Stimulated activated CD4-positive, alpha-beta T cell treated with anti-CD3 and anti-CD28 coated beads, Interleukin-12 subunit alpha, Interleukin-12 subunit beta, amount 100 ng/mL, for 24 hours (primary cell): ENCODE measurements at places on chromosomes 7 and 10.

DNA sequence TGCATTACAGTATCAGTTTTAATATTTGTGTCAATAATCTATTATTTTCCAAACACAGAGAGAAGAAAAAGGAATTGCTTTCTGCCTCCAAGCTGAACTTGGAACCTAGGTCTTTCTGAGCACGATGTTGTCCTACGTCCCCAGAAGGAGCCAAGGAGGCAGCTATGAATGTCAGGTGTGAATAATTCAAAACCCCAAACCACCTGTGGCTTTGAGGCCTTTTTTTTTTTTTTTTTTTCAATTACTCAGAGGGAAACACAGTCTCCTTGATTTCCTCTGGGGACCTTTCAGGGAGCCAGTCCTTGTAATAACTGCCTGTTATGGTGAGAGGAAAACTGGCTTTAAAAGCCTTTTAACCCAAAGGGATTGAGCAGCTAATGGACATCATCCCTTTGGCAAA, 8.3 kb downstream of the GPR85 start:
- DNase-seq: no peak

DNA sequence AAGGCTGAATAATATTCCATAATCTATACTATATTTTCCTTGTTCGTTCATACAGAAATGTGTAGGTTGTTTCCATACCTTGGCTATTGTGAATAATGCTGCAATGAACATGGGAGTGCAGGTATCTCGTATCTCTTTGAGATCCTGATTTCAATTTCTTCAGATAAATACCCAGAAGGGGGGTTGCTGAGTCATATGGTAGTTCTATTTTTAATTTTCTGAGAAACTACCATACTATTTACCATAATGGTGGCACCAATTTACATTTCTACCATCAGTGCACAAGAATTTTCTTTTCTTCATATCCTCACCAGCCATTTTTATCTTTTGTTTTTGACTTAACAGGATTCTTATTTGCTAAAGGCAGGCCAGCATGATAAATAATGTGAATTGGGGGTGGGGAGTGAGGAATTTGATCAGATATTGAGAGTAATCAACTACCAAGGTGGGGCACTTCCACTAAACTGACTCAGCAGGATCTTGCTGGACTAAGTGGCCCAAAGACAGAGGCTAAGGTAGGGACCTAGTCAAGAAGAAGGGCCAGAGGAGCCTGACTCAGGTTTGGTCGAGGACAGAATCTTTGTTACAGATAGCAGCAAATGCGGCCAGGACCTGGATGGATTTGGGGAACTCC, 21.5 kb upstream of the CCSER2 start:
- DNase-seq: no peak

DNA sequence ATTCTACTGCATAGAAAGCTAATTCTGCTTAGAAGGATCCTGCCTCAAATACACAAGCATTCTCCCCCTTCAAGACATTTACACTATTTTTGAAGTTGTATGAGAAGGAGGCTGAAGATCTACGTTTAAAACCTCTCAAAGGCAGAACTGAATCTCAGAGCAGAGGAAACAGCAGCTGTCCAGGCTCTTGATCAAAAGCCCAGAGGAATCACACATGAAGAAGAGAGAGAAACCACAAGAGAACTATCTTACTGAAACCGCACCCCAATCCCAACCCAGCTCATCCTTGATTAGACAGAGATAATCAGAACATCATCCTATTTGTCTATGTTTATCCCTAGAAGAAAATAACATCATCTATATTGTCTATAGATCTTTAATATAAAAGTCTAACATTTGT, 2.2 kb upstream of the DNAJC1 start:
- DNase-seq: no peak

GRCh38 chr7:35380739-35381224, 126.9 kb upstream of the TBX20 start:
- DNase-seq: no peak

DNA sequence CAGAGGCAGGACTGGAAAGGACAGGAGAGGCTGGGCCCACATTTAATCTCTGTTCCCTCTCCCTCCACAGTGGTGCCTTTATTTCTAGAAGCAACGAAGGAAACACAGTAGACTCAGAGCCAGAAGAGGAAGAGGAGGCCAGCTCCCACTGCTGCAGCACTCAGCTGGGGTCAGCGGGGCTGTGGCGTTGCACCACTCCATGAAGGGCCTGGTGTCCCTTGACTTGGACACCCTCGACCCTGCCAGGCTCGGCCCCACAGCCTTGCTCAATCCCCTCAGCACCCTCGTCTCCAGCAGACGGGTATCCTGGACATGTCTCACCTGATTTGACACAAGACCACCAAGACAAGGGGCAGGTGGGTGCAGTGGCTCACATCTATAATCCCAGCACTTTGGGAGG, 38.8 kb downstream of the PRKAG2 start:
- DNase-seq: no peak

DNA sequence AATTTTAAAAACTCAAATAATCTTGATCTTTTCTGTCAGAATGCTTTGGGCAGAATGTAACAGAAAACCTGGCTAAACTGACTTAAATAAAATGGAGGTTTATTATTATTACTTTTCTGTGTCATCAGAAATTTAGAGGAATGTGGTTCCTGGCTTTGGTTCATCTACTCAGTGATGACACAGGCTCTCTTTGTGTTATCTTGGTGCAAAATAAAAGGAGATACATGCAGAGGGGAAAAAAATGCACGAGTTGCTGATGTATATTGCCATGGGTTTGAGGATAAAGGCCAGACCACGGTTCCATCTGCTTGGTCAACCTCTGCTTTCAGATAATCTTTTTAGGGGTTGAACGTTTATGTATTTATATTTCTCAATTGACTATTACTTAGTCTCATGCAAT, 181.4 kb downstream of the SUGCT start:
- DNase-seq: no peak

DNA sequence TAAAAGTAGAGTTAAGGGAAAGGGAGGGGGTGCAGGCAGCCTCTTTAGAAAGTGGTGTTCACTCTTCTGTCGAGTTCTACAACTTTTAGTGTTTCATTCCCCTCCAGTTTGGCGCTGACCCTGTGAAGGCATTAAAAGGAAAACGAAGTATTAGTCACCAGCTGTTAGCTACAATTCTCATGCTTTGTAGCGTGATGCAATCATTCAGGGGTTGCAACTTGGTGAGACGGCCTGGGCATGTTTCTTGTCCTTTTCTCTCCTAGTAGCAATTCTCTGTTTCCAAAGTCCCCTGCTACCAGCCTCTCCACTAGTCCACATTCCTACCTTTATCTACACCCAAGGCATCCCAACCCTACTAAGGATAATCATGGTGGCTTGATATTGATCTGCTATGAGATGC, 33.7 kb upstream of the DGKI start:
- no peak for DNase-seq

DNA sequence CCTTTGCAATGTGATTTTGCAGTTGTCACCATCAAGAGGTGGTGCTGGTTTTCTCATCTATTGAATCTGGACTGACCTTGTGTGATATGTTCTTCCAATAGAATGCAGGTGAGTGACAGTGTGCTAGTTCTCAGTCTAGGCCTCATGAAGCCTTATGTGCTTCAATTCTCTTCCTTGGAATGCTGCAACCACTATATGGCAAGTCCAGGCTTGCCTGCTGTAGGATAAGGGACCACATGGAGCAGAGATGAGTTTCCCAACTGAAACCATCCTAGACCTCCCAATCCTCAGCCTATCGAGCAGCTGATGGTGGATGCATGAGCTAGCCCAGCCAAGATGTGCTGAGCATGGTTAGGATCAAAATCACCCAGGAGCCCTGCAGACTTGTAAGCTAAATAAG, 32.6 kb upstream of the ARHGAP21 start:
- DNase-seq: no peak

GRCh38 chr7:20217193-20217948, at the start of gene MACC1:
MACC1 (minus strand) TSS chr7:20217384; CDS start chr7:20161862, 55,522 bp downstream.
- DNase-seq: no peak

DNA sequence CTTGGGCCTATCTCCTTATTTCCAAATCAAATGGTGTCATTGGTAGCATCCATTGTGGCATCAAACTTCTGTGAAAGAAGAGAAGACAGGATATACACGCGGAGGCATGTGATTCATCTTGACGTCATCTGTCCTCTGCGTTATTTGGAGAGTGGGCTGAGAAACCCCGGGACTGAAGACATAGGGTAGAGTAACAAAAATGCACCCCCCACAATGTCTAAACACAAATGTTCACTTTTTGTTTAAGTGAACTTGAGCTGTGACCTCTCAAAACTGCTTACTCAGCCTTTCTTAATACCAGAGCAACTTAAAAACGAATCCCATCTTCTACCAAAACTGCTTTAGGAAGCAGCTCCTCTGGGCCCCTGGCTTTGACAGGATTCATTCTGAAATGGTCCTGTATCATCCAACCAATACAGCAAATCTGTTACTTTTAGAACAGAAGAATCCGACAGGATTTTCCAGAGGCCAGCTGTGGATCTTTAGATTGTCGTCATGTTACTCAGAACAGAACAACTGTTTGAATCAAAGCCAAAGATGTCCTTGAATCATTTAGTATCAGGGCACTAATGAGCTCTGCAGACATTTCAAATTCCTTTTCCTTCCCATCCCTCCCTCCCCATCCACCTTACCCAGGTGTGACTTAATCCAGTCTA, 438.1 kb downstream of the SUGCT start:
- no peak for DNase-seq

DNA sequence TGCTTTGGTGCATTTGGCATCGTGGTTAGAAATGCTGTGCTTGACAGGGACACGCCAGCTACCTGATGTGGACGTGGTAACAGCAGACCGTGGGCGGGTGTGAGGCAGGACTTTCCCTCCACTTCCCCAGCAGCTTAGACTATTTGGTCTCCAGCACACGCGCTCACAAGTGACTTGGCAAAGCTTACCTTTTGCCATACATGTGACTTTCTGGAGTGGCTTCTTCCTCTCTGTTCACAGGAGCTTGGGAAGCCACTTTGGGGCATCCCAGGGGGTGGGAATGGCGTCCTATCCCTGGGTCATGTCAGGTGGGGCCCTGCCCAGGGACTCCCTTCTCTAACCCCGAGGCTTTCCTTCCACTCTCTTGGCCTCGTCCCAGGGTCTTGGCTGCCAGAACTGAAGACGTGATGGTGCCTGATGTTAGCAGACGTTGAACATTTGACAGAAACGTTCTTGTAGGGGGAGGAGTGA, 228.7 kb upstream of the KLF6 start:
- peak; percentile 50 for DNase-seq

DNA sequence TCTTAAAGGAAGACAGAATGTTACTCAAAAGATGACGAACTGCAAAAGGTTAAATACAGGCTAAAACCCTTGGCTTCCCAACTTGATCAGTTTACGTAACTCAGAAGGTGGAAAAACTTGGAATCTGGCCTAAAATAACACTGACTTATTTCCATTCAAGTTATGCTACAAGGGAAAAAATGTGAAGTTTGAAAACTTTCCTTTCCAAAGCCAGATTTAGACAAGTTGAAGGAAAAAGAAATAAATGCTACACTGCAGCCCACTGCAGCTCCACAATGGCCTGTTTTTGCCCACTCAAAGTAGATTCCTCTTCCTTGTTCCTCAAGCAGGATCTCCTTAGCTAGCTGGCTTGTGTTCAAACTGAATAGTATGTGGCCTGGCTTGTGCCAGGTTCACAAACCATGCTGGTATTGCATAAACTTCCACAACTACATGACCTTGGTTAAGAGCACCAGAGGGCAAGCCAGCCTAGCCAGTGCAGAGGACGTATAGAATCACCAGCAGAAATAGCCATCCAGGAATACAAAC, 166.2 kb downstream of the CPEB3 start:
- DNase-seq: no peak
